HFF-Myc (cell line): ENCODE measurements at places on chromosomes 2 and 18.
A peak's percentile ranks its signal among the peaks of the same experiment; 100 is the strongest.

DNA sequence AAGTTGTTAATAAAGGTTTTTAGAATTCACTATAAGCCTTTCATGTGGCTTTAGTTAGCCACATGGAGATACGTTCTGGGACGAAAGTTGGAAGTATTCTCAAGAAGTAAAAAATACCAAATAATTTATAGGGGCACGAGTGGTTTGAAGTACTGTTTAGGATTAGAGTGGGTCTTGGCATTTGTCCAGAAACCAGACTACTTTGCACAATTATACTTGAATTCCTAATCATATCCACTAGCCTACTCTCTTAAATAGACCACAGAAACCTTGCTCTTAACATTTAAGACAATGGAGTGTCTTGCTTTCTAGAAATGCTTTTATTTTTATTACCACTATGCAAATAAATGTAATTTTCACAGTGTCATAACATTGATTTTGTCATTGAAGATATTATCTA is 44.6 kb downstream of the UBE2E3 start:
- DNase-seq, result no peak

GRCh38 chr2:174080672-174081121 is 115.5 kb upstream of the SP3 start:
- no peak for DNase-seq

DNA sequence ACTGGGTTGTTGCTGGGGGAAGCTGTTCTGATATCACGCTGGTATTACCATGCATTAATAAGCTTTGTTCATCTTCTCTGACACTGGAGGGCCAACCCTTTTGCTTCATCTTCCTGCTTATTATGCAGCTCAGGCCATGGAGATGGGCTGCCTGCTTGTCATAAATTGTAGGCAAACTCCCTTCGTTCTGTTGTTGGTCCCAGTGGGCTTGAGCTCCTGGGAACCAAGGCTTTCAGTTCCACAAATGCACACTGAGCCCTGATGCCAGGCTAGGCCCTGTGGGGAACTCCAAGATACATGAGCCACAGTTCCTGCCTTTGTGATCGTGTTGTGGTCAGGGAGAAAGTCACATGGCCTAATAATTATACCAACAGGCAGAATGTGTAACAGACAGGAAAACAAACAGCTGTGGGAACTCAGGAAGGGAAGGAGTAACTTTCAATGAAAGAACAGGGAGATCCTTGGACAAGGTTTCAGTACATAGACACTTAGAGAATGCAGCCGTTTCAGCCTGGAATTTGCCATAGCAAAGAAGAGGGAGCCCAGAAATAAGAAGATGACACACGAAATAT is 49.0 kb upstream of the BCL2L11 start:
- peak; percentile 24 for DNase-seq

DNA sequence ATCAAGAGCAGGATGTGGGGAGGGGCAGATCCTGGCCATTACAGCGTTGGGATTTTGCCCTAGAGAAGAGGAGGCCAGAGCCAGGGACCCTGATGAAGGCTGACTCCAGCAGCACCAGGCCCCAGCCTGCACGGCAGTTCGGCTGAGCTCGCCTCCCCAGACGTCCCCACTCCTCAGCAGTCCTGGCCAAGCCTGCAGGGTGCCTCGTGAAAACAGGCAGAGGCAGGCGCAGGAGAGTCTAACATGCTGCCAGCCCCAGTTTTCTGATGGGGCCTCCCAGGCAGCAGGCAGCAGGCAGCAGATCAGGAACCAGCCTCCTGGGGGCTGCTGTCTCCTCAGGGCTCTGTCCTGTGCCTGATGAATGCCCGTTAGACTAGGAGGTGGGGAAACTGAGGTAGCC is 19.7 kb upstream of the GLI2 start:
- DNase-seq, result no peak

DNA sequence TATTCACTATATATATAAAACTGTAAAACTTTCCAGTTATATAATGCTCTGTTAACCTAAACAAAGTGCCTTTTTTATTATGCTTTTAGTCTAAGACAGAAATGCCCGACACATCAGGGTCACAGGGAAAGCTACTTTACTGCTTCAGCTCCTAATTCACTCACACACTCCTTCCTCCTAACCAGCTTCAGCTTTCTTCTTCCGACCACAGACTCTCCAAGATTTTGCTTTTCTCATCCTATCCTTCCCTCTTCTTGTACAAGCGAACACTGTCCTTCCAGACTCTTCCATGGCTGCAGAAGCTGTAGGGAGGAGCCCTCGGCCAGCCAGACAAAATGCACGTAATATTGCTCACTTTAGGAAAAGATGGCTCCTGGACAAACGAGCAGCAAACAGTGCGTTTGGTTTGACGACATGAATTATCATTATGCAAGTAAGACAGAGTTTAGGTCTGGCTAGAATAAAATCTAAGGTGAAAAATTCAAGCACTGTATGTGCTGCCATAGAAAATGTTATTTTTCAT is 47.5 kb upstream of the HNRNPA3 start:
- no peak for DNase-seq

DNA sequence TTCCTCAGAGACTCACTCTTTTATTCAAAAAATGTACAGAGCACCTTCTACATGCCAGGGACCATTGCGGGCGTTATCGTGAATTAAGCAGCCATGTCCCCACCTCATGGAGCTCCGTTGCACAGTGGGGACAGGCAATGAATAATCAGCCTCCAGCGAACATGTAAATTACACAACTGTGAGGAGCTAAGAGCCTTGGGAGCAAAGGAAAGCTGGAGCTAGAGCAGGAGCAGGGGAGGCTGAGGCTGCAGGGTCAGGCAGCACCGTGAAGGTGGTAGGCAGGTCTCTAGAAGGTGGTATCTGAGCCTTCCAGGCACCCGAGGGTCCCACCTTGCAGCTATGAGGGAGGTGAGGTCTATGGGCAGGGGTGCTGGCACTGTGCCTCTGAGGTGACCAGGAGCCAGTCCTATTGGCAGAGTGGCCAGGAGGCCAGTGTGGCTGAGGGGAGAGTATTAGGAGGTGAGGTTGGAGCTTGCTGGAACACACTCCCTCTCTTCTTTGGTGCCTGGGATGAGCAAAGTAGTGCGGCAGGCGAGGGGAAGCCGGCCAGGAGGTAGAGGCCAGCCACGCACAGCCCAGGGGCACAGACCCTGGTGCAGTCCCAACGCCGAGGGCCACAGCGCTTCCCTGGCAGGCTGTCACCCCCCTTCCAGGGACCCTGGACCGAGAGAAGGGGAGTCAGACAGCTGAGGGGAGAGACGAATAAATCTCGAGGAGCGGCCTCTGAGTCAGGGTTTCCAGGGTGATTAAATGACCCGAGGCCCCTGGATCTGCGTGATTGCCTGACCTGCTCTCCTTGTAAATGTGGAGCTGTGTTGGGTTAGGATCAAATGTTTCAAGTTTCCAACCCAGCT is 167.3 kb downstream of the SEPTIN10 start:
- no peak for DNase-seq

GRCh38 chr2:147519178-147519577 is 325.7 kb upstream of the ACVR2A start:
- DNase-seq, result no peak

- DNase-seq, result no peak
These were observed 1248.9 kb upstream of the CHAC2 start for GRCh38 chr2:52518678-52519077.

DNA sequence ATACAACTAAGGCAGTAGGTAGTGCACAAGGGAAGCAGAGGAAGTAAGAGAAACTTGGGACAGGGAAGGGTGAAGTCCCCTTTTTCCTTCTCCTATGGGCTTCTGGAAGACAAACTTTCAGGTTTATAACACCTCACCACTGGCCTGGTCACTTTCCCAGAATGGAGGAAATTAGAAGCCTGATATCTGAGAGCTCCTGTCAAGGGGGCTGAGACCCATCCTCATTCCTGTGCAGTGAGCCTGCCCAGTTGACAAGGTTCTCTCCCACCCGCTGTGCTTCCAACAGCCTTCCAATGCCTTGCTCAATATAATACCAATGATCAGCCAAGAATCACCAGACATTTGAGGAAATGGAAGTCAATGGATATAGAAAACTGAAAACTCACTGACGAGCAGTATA is 100.4 kb upstream of the YPEL5 start:
- no peak for DNase-seq
